ENCODE measurements at places on chromosomes 16 and 17.

DNA sequence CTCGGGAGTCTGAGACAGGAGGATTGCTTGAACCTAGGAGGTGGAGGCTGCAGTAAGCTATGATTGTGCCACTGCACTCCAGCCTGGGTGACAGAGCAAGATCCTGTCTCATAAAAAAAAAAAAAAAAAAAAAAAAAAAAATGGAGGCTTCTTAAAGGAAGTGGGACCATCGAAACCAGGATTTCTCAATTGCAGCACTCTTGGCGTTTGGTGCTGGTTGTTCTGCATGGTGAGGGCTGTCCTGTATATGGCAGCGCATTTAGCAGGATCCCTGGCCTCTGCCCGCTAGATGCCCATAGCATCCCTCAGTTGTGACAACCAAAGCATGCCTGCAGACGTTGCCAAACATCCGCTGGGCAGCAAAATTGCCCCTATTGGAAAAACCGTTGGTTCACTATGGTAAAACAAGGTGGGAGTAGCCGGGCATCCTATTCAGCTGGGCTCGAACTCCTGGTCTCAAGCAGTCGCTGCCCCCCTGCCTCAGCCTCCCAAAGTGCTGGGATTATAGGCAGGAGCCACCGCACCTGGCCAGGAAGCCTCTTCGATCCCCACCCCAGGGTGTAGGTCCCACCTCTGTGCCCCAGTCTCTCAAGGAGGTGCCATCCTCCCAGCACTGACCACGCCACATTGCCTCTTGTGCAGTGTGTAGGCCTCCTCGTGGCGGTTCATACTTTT lies 6.5 kb upstream of the NPIPB7 start:
- no peak for DNase-seq

DNA sequence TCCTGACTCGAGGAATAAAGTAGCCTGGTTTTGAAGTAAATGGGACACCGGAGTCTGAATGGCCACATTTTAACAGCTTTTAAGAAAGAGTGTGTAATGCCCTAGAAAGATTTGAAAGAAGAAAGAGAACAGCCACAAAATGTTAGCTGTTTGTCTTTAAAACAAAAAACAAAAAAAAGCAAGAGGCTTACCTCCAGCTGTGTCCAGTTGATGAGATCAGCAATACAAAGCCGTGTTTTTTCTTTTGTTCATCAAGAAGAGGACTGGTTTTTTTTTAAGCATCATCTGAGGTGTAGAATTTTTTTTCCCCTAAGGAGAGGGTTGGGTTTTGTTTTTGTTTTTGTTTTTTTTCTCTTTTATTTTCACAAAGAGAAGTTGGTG lies 58.8 kb downstream of the NKD1 start:
- DNase-seq: no peak

DNA sequence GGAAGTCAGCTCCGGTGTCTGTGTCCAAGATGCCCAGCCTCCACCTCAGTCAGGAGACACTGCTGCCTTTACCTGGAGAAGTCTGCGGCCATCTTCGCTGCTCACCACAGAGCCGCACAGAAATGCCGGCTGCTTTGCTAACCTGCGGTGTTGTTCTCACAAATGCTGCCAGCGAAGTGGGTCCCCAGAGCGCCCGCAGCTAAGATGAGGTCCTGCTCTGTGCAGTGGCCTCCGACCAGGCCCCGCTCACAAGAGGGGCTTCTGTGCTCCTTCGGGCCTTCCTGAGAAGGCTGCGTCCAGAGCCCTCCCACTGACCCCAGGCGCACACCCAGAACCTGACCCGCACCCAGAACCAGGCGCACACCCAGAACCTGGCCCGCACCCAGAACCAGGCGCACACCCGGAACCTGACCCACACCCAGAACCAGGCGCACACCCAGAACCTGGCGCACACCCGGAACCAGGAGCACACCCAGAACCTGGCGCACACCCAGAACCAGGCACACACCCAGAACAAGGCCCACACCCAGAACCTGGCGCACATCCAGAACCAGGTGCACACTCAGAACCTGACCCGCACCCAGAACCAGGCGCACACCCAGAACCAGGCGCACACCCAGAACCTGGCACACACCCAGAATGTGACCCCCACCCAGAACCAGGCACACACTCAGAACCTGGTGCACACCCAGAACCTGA lies 51.5 kb upstream of the FASN start:
- DNase-seq: no peak

- no peak for DNase-seq
These were observed 71.9 kb downstream of the ENGASE start for GRCh38 chr17:79146562-79146961.

DNA sequence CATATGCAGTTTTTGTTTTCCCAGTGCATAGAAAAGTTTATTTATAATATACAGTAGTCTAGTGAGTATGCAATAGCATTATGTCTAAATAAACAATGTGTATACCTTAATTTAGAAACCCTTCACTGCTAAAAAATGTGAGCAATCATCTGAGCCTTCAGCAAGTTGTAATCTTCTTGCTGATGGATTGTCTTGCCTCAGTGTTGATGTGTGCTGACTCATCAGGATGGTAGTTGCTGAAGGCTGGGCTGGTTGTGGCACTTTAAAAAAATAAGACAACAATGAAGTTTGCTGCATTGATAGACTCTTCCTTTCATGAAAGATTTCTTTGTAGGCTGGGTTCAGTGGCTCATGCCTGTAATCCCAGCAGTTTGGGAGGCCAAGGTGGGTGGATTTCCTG lies 13.9 kb upstream of the CAPNS2 start:
- no peak for DNase-seq

DNA sequence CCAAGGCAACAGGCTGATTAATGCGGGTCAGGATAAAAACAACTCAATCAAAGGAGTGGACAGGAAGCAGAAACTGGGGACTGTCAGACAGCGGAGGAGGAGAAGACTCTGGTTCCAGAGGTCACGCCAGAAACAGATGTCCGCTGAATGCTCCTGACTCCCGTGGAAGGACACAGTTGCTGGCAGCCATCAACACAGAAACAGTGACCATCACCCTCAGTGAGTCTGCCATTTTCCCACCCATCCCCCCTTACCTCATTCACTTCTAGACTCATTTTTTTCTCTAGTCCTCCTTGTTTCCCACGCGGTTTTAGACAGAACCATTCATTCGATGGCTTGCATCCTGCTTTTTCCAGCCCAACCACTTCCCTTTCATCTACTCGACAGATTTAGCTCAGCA lies 40.9 kb downstream of the DHRS7C start:
- no peak for DNase-seq

DNA sequence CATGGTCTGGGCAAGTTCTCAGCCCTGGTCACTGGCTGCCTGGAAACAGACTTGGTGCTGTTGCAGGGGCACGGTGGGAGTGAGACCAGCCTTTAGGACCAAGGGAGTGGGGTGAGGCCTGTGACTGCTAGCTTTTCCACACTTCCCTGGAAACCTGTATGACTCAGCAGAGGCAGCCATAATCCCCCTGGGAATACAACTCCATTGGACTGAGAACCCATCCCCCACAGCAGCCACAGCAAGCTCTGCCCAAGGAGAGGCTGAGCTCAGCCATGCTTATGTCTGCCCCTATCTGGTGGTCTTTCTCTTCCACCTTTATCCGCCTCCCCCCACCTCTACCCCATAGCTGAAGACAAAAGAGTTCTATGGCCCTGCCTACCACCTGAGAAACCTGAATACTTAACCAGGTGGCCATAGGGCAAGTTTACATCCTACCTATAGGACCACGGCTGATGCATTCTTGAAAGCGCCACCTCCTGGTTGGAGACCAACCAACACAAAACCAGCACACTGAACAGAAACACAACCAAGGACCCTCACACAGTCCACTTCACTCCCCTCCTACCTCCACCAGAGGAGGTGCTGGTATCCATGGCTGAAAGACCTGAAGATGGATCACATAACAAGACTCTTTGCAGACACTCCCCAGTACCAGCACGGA lies 816.2 kb upstream of the SOX9 start:
- no peak for DNase-seq

DNA sequence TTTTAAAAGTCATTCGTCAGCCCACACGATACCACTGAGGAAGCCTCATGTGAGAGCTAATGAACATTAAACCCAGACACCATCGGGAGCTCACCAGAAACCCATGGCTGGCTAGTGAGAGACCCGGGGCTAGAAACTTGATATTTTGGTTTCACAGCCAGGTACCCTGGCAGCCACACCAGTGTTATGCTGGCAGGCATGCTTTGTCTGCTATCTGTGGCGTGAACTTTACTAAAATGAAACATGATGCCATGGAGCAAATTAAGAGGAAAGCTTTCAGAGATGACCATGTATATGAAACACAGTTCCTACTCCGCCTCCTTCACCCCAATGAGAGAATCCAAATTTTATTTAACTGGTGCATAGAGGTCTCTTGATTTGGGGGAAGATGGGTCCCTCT lies 291.2 kb downstream of the IRX3 start:
- no peak for DNase-seq

DNA sequence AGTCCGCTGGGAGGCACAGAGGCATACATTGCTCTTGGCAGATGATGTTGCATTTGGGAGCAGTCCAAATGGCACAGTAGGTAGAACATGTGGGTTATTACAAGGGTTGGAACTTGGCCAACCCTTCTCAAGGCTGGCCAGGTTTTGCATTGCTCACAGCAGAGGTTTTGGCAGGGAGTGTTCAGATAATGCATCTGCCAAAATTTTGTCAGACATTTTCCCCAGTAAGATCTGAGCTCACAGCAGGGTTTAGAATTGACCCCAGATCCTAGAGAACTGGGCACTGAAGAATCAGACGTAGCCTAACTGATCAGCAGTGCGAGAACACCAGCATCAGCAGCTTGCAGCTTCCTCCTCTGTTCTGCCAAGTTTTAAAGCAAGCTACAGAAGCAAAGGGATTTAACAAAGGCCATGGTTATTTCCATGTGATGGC lies 468.8 kb upstream of the KIF2B start:
- DNase-seq: no peak

DNA sequence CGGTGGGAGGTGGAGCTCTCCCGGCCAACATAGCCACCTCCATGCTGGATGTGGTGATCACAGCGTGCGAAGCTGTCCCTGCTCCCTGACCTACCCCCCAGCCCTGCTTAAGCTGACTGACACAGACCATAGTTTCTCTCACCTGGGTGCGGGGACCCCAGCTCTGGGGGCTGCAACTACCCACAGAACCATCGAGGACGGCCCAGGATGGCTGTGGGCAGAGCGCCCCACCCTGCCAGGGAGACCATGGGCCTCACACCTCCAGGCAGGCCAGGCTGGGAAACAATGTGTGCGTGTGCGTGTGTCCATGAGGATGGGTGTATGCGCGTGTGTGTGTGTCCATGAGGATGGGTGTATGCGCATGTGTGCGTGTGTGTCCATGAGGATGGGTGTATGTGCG lies 20.4 kb downstream of the BAHCC1 start:
- no peak for DNase-seq

- no peak for DNase-seq
These were observed 226.7 kb upstream of the HSBP1 start for GRCh38 chr16:83581082-83581481.

DNA sequence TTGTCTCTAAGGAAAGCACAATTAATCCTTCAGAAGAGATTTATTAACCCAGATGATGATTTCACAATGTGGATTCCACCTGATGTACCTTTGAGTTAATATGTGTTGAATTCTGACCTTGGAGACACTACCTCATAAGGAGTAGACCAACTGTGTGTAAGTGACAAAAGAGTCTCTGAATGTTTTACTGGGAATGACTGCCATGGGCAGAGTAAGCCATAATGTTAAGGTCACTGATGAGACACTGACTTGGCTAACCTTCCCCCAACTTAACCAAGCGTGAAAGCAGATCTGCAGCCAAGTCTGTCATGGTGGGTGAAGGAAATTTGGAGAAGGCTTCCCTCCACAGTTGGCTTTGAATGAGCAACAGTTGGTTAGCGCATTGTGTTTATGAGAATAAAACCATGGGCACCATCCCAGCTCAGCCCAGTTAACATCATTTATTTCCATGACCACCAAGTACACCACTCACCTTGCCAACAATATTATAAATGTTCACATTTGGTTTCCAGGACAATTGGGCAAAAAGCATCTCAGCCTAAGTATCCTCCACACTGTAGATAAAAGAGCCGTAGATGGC lies 618.5 kb downstream of the KCNJ2 start:
- no peak for DNase-seq

DNA sequence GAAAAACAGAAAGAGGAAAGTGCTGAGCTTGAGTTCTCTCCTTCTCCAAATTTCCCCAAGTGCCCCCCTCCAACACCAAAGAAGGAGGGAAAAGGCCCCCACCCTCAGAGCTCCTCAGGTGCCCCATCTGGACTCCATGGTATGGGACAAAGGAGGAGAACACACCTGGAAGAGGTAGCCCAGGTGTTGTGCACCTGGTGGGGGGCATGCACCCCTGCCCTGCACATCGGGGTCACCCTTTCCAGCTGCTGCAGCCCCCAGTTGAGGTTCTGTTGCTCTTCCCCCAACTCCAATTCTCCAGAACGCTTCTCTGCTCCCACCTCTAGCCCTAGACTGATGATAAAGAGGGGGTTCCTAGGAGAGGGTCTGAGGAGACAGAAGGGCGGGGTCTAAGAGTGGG lies 3.0 kb upstream of the COL1A1 start:
- DNase-seq: no peak

GRCh38 chr16:3884398-3884797 lies 3.9 kb upstream of the CREBBP start:
- no peak for DNase-seq
